NCI-H2081 (cell line): ENCODE measurements at places on chromosomes 6 and 20.

- peak; percentile 51 for DNase-seq
Observed at GRCh38 chr20:53126185-53126584, 154.0 kb downstream of the TSHZ2 start.

DNA sequence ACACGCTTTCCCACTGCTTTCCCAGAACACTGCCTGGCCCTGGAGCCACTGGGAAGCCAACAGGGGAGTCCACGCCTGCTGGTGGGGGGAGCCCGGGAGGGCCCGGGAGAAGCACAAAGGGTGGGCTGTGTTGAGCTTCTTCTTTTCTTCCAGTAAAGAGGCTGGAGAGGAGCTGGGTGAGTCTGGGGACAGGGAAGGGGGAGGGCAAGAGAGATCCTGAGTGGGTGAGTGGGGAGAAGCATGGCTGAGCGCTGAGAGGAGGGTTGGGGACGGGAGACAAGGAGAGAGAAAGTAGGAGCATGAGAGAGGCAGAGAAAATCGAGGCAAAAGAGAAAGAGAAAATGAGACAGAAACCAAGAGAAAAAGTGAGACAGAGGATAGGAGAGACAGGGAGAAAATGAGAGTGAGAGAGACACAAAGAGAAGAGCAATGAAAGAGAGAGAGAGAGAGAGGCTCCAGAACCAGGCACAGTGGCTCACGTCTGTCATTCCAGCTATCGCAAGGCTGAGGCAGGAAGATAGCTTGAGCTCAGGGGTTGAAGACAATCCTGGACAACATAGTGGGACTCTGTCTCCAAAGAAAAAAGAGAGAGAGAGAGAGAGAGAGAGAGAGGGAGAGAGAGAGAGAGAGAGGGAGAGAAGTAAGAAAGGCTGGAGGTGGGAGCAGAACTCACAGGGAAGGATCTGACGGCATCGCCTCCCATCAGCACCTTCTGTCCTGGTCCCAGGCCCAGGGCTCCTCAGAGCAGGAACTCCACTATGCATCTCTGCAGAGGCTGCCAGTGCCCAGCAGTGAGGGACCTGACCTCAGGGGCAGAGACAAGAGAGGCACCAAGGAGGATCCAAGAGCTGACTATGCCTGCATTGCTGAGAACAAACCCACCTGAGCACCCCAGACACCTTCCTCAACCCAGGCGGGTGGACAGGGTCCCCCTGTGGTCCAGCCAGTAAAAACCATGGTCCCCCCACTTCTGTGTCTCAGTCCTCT is 2.0 kb downstream of the LST1 start:
- no peak for DNase-seq

- no peak for DNase-seq
Observed at GRCh38 chr6:111278731-111279130, 191.4 kb downstream of the SLC16A10 start.

DNA sequence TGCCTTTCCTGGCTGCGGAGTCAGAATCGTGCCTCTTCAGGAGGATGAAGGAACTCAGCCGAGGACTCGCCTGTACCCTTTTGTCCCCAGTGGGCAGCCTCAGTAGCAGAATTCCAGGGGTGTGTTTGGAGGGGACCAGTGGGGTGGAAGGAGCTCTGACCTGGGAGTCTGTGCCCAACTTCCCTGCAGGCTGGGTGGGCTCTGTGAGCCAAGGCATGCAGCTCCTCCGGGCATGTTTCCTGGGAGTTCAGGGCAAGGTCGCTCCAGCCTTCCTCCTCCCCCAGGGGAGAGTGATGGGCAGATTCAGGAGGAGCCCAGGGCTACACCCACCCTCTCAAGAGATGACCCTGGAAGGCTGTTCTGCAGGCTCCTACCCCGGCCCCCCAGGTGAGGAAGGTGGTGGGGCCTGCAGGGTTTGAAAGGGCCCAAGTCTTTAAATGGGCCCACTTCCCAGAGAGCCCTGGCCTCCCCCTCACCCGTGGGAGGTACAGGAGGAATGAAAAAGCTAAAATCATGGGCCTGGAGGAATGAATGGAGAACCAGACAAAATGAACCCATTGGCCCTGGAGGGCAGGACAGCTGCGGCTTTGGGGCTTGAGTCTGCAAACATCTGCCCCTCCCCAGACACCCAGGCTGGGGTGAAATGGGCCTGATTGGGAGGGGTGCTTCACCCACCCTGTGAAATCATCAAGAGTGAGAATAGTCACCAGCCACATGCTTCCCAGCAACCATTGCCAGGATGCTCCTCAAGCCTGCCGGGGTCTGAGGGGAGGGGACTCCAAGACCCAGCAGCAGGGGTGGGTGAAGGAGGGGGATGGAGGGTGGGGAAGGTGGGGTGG is 77.6 kb upstream of the PMEPA1 start:
- DNase-seq = no peak

GRCh38 chr6:25061289-25061936 is 125.7 kb upstream of the RIPOR2 start:
- DNase-seq = no peak

DNA sequence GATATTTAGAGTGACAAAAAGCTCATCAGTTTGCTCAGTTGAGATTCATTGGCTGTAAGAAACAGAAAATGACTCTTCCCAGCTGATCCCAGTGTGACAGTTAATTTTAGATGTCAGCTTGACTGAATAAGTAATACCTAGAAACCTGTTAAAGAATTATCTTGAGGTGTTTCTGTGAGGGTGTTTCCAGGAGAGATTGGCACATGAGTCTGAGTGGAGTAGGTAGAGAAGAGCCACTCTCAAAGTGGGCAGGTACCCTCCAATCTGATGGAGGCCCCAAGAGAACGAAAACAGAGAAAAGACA is 200.8 kb upstream of the BTBD3 start:
- DNase-seq = no peak

DNA sequence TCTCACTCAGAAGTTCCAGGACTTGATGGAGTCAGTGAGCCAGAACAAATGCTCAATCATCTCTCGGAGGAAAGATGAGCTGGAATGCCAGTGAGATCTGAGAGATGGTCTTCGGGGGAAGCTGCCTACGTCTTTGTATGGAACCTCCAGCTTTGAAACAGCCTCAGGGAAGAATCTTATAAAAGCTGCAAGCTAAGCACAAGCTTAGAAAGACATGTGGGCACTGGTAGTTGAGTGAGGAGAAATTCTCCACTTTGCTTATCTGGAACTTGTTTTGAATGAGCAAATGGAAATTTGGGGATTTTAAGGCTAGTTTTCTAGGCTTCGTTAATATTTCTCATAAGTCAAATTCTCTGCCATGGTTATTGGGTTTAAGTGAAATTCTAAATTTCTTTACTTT is 594.4 kb downstream of the QKI start:
- no peak for DNase-seq

DNA sequence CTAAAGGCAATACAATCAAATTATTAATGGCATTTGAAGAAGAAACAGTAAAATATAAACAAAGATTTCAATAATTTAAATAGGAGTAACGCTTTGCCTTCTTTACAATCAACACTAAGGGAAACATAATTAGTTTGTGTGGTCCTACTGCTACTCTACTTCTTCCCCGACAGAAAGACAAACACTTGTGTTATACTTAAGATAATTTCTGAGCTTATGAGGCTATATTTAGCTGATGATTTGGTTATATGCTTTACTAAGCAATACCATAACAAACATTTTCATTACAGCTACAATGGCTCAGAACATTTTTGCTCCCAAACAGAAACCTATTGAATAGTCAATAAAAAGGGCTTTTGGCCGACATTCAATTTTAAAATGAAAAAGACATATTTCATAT is 1217.2 kb upstream of the GJE1 start:
- DNase-seq = peak; percentile 63

DNA sequence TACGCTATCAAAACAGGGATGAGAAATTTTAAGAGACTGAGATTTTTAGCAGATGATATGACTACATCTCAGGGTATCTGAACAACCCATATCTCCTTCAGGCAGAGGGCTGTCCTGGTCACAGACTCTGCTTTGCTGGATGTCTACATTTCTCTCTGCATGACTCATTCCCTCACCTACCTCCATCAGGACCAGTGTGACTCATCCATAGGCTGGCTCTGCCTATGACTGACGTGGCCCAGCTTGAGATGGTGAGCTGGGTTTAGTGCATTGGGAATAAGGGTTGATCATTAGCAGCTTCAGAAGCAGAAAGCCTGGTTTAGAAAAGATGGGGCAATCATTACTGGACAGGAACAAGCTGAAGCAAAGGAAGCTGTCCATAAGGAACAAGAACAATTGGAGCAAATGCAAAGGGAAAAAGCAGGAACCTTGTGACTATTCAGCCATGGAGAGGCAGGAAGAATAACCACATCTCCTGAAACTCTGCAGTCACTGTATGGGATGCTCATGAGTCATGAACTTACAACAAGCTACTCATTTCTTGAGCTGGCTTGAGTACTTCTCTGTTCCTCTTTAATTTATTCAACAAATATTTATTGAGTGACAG is 86.4 kb upstream of the CBLN4 start:
- no peak for DNase-seq

GRCh38 chr20:37384683-37385174 is 38.8 kb downstream of the SRC start:
- DNase-seq = no peak

DNA sequence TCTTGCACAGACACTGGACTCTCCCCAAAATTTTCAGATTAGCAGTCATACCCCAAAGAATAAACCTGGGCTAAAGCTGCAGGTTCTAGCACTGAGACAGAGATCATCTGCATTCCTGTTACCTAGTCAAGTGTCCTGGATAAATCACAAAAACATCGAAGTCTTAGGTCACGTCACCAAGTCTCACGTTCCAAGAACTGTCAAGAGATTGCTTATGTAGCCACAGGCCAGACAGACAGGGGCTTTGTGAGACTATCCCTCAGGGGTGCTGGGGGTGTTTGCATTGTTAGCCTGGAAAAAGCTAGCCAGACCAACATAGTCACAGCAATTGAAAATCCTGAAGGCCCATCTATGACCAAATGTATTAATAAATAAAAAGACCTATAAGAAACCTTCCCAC is 243.1 kb upstream of the PREP start:
- DNase-seq = no peak

DNA sequence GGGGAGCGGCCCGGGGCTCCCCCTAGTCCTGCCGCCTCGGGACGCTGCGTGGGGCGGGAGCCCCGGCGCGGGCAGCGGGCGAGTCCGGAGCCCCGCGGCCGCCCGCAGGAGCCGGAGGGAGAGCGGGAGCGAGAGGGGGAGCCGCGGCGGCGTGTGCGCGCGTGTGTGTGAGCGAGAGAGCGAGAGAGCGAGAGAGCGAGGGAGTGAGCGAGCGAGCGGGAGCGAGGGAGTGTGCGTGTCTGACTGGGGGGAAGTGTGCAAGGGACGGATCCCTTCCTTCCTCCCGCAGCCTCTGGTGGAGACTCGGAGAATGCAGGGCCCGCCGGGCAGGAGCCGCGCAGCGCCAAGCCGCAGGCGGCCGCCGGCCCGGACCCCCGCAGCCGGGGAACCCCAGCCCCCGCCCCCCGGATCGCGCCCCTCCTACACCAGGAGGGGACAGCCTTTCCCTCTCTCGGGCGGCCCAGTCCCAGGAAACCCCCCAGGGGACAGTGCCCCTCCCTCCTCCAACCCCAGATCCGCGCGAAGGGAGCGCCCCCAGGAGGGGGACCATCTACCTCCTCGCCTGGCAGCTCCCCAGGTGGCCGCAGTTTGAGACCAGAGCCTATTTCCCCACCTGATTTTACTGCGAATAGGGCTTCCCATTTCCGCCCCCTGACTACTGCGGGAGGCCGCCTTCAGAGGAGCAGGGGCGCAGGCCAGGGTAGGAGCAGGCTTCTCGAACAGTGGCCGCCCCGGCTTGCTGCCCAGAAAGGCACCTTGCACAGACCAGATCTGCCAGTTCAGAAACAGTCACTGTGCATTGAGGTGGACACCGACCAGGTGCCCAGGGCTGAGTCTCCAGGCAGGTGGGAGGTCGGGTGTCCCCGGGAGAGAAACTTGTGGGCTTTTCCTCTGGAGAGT is at the start of gene CDH22:
TSS of gene CDH22 (minus strand) at position 241 of the 900 bp plus-strand sequence. CDS start 57,204 bp downstream, outside the sequence.
- DNase-seq = peak; percentile 60

DNA sequence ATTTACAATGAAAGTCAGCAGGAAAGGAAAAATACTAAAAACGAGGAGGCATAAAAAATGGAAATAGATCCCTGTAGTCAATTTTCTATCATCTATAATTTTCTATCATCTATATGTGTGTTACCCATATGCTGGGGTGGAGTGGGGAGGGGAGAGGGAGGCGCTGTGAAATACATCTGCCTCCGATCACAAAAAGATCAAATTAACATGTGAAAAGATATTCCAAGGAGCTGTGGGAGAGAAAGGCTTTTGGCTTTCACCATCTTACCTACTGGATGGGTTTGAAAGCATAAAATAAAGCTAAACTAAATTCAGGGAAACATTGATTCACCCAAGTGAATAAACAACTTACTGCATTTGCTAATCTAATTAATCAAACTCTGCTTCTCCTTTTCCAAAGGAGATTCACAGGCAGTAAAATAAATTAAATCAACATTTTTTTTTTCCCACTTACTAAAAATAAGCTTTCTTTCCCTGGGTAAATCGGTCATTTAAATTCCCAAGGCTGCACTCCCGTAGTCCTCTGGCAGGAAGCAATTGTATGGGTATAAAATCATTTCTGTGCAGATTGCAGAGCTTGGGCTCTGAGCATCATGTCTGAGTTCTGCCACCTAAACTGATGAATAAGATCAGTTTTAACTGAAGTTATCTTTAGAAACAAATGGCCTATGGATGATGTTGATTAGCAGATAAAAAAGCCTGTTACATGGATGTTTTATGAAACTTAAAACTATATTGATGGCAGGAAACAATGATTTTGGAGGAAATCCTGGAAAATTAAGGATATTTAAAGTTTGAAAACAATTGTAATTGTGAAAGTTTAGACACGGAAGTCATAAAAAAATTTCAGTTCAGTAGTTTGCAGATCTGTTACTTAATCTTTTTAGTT is 147.9 kb downstream of the SOX4 start:
- no peak for DNase-seq

GRCh38 chr6:16700202-16700915 is 60.9 kb downstream of the ATXN1 start:
- DNase-seq = no peak

GRCh38 chr6:17768388-17768787 is 61.7 kb upstream of the NUP153 start:
- DNase-seq = no peak

- no peak for DNase-seq
Observed at GRCh38 chr20:9149087-9149486, 80.2 kb downstream of the PLCB4 start.

DNA sequence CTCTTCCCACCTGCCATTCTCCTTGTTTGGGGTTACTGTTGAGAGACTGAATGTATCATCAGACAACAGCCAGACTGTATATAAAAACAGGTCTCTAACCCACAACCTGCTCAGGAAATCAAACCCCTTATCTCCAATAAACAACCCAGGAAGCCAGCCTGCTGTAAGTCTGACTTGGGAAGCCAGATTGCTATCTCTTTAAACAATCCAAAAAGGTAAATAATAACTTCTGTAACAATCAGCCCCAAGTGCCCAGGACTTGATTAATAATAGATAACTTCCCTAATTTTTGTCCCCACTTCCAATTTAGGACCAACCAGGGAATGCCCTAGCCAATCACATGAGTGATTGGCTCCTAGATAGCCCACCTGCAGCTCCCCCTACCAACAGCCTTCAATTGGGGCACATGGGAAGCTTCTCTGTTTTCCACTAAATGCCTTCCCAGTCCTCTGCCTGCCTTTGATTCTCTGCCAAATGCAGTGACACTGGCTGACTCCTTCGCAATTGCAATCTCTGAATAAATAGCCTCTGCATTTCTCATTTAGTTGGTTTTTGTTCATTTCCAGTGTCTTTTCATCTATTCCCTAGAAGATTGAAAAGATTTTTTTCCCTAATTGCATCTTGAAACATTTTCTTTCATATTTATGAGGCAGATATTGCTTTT is 117.1 kb upstream of the TAB2 start:
- DNase-seq = no peak

GRCh38 chr6:17665132-17665531 is 41.6 kb downstream of the NUP153 start:
- DNase-seq = no peak
